Stimulated activated CD4-positive, alpha-beta T cell treated with anti-CD3 and anti-CD28 coated beads, Interleukin-4, amount 100 ng/mL, for 1 hour (primary cell): ENCODE measurements at places on chromosomes 12 and 14.

DNA sequence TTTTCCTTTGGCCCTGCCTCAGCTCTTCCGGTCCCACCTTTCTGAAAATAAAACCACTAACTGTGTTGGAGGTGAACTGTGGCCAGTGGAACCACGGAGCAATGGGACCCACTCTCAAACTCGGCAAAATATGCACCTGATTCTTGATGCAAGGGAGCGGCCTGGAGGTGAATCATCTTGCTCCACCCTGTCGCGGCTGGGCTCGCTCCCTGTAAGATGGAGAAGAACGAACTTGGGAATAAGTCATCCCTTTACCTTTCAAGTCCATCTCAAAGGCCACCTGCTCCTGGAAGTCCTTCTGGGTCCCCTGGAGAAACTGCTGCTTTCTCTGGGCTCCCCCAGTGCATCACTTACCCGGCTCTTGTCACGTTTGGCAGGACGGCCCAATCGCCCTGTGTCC is 309.9 kb downstream of the BCL11B start:
- no peak for DNase-seq

GRCh38 chr14:85241022-85241855 is 288.7 kb upstream of the FLRT2 start:
- DNase-seq: no peak

DNA sequence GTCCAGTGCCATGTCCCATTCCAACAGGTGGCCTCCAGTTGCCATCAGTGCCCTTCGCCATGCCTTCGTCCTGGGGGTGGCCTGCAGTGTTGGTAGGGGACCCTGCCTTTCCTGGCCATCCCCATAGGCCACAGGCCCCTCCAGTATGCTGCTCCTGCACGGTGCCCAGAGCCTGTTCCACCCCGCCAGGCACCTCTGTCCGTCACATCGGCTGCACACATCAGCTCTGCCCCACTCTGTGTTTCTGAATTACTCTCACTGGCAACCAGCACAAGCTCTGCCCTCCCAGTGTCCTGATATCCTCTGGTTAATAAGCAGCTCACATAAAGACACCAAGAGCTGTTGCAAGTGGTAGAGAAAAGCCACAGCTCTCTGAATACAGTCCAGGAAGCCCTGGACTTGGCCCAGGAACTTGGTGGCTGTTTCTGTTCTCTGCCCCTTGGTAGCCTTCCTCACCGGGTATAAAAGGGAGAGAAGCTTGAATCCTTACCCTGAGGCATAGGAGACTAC is 31.3 kb upstream of the ATP2A2 start:
- DNase-seq: no peak

DNA sequence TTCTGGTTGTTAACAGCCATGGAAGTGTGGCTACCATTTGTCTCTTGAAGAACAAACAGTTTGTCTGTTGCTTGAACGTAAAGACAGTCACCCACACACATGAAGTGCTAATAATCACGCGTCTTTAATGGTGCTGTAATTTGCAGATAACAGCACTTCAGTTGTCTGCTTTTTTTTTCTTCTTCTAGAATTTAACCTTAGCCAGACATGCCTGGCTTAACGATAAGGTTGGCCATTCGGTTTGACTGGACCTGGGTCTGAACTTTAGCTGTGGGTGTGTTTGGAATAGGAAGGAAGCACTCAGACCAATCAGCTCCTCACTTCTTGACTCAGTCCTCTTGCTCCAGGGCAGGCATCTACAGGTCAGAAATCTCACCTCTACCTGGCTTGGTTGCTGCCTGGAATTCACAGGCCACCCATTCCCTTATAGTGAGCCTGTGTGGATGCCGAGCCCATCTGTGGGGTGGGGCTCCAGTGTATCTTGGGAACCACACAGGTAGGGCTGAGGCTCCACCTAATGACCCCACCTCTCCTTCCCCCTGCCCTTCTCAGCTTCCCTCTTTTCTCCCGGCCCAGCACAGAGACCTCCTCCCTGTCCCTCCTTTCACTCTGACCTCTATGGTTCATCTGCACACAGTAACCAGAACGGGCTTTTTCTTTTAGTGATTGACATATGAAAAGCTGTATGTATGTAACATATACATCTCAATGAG is 246.4 kb upstream of the PWP1 start:
- DNase-seq: no peak

GRCh38 chr12:56602239-56602638 is 27.9 kb downstream of the BAZ2A start:
- no peak for DNase-seq

- DNase-seq: peak; percentile 26
These were observed 598 bp downstream of the UBE2N start for GRCh38 chr12:93441081-93441616.

- no peak for DNase-seq
These were observed 235.2 kb upstream of the SRRM4 start for GRCh38 chr12:118746176-118746575.

- DNase-seq: peak; percentile 30
These were observed 100.7 kb downstream of the APAF1 start for GRCh38 chr12:98745578-98746391.

- DNase-seq: no peak
These were observed 141.4 kb downstream of the MYRFL start for GRCh38 chr12:69966409-69966808.

DNA sequence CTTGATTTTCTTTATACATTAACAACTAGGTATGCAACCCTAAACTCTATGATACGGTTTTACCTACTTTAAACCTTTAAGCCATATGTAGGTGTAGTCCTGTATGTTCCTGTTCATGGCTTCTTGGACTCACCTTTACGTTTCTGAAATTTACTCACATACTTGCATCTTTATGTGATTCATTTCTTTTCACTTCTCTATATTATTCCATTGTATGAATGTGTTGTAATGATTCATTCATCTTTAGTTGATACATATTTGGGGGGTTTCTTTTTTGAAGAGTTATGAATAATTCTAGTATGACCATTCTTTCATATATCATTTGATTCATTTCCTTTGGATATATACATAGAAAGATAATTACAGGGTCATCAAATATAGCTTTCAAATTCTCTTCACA is 2.4 kb upstream of the TAS2R50 start:
- no peak for DNase-seq

DNA sequence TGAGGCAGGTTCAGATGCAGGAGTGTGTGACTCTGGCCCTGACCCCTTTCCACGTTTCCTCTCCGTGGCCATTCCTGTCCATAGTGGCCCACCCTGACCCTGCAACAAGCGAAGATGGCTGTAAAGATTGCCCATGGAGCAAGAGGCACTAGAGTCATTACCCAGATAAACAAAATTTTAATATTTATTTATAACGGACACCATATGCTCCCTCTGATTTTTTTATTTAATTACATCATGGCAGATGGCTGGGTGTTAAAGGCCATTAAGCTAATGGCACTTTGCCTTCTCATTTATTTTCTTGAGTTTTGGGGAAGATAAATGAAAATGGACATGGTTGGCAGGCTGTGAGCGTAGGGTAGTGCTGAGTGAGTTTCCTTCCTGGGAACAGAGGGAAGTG is 58.7 kb downstream of the WSCD2 start:
- no peak for DNase-seq

DNA sequence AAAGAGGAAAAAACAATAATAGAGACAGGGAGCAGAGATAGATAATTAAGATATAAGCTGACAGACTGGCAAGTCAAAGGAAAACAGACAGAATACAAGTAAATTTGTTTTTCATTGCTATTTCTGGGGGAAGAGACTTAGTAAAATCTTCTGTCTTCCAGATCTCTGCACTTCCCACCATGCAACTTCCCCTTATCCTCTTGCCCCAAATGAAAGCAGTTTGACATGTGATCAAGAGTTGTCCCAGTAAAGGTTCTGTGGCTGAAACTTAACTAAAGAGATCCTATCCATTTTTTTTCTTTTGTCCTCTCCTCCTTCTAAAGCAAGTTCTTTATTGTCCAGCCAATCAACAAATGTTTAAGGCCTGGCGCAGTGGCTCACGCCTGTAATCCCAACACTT is 1.5 kb upstream of the MLF2 start:
- no peak for DNase-seq

- DNase-seq: peak; percentile 62
These were observed 795 bp downstream of the SMAGP start for GRCh38 chr12:51269174-51270066.

DNA sequence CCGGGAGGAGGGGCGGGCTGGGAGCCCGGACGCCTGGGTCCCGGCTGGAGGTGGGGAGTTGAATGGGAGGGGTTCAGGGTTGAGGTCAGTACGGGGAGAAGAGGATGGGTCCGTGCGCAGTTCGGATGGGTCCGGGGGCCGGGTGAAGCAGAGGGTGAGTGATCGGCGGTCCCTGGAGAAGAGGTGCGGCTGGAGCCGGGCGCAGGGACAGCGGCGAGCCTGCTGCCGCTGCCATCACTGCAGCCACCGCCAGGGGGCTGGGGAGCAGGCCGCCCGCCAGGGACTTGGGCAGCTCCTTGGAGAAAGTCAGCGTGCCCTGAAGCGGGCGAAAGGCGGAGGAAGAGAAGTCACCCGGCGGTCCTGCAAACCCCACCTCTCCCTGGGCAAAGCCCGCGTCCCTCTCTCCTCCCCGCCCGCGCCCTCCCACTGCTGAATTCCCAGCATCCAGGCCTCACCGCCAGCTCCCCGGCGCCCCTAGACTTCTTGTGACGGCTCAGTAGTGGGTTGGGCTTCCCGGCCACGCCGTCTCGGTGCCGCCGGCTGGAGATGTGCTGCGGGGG is 6.0 kb upstream of the GPR84 start:
- DNase-seq: no peak

DNA sequence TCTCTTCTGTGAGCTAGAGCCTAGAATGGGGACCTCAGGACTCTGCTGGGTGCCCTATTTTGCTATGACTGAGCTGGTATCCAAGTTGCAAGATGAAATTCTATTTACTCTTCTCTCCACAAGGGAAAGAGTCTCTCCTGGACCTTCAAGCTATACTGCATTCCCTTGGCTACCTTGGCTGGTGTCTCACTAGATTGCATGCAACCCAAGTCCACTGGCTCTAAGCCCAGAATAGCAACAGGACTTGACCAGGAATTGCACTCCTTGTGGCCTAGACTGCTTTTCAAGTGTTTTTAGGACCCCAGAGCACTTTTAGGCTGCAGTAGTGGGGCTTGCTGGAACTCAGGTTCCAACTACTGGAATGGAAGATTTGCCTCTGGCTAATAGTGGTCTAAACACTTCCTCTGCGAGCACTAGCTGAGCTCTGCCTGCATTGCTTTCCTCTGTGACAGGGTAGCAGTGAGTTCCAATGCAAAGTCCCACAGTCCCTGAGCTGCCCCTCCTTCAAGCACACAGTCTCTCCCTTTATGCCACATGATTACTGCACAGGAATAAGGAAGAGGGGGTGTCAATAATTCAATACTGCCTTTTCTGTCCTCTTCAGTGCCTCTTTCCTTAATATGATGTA is 1009.1 kb upstream of the FLRT2 start:
- no peak for DNase-seq

DNA sequence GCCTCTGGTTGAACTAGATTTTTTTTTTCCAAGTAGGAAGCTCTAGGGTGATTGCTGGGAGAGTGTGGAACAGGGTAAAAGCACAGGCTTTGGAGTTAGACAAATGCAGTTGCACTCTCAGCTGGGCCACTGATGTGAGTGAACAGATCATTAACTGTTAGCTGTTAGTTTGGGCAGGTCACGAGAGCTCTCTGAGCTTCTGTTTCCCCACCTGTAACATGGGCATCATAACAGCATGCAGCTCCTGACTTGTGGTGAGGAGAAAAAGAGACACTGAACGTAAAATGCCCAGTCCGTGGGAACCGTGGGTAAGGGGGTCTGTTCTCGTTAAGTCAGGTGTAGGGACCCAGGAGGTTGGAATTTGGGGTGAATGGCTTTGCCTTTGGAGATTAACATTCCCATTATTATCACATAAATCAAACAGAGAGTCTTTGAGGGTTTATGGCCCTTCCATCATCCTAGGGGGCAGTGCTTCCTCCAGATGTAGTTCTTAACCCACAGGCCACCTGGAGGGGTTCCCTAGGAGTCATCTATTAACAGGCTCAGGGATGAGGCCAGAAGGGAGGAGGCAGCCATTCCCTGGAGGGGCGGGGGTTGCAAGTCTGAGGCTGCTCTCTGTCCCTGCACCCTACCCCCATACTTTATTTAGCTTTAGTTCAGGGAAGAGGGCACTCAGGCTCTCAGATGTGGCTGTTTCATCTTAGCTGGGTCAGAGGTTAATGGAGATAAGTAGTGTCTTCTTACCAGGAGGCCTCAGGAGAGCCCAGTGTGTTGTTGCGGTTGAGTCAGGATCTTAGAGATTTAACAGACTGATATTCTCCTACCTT is 135.2 kb downstream of the DACT1 start:
- no peak for DNase-seq

- no peak for DNase-seq
These were observed 78.1 kb upstream of the NOS1 start for GRCh38 chr12:117439531-117440001.

DNA sequence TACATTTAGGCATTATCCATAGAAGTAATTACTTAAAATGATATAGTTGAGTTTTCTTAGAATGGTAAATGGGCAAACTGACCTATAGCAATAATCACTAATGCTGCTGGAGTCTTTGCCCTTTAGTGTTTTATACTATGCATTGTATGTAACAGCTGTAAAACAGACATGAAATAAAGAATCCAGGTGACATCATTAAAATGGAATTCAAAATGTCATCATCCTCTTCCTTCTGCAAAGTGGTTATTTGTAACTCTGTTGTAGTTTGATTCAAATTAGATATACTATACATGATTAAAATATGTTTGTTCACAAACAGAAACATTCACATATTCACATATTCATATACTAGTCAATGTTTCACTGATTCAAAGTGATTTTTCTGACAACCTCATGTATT is 598.8 kb downstream of the SLC16A7 start:
- no peak for DNase-seq

DNA sequence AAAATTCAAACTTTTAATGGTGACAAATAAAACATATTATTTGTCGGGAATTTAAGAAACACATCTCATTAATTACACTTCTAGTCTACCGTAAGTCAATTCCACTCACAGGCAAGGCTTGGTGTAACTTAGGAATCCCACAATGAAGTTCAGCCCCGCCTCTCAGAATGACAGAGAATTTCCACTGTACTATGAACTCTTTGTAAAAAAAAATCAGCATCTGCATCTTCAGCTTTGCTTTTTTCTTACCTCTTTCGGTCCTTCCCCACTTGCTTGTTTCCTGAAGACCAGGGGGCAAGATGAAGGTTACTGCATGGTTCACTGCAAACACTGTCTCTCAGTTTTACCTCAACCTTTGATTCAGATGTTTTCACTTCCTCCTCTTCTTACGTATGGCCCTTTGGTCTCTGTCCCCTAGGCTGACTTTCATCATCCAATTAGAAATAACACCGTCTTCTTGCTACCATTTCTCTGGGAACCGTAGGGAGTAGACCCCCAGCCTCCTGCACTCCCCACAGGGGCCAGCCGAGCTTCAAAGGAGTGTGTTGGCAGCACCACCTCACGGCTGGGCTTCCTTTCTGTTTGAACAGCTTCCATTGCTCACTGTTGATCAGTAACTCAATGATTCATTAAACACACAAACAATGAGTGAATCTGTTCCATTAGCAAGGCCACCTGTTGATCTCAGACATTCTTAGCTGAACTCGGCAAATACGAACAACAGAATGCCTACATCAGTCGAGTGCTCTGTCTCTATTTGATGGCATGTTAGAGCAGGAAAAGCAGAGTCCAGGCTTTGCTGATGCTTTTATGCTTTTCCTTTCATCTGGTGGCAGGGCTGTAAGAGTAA is 343.0 kb downstream of the BMP4 start:
- no peak for DNase-seq
